ENCODE measurements at places on chromosomes 3 and 15.

- DNase-seq, result no peak
Observed at GRCh38 chr15:90664650-90665287, 52.4 kb upstream of the BLM start.

- DNase-seq, result no peak
Observed at GRCh38 chr15:59399465-59400102, 26.9 kb upstream of the MYO1E start.

DNA sequence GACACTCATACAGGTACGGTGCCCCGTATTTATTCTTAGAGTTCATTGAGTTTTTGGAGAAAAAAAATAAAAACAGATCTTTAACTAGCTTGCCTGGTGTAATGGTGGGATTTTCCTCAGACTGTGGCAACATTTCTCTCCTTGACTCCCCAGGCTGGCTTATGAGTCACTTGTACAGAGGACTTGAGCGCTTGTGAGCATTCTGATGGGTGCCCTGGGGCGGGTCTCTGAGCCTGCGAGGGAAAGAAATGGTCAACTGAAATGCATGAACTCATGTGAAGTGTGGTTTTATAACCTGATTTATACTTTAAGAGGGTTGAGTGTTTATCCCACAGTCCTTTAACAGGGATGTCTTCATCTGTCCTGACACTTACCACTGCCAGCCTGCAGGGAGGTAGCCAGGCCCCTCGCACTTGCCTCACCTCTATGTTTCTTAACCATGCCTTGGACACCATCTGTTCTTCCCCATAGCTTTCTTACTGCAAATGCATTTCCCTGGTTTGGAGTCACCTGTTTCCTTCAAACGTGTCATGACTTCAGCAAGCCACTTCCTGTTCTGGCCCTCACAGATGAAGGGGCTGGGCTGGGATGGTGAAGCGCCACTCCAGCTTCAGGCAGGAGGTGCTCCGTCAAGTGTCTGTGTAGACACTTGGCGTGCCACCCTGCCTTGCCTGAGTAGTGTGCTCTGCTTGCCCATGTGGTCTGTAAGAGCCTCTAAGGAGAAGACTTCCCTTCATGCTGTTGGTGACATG is 118.7 kb downstream of the PDE8A start:
- DNase-seq, result no peak

DNA sequence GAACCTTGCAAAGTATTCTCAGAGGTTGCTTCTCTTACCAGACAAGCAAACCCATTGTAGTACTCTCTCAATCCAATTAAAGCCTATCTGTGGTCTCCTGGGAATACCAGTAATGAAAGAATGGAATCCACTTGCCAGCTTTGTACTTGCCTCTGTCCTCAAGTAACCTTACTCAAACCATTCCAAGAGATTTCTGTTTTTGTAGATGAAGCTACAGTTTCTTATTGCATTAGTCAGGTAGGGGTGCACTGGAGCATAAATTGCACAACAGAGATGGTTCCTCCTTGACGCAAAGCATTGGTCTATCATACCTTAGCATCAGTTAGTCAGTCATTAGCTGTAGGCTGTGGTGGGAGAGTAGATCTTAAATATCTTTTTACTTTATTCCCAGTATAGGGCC is 52.9 kb downstream of the BTLA start:
- no peak for DNase-seq

DNA sequence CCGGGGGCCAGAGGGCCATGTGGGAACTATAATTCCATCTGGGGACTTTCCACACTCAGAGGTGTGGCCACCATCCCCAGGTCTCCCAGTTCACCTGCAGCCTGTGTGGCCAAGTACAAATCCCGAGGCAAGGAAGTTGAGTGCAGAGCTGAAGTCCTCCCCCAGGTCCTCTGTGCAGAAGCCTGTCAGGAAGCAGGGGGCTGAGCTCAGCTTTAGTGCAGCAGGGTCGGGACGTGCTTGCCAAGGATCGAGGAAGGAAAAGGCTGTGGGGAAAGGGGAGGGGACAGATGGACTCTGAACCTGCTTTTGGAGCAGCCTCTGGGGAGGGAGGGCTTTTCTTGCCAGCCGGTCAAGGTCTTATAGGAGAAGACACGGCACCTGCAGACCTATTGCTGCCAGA is 67.7 kb downstream of the CHRNA7 start:
- no peak for DNase-seq

DNA sequence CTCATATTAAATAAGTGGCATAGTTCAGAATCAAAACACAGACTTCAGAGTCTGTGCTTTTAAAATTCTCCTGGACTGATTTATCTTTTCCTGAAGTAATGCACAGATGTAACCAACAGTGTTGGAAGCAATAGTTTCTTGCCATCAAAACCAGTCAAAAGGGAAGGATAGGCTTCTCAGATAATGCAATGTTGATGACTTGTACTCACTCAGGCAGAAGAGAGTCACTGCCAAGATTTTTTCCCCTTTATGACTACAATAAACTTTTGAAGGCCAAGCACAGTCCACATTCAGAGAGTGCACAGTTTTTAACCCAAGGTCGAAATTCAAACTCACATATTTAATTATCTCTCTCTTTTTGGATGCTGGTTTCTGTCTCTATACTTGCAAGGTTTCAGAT is 305.0 kb upstream of the SGO1 start:
- DNase-seq, result no peak

DNA sequence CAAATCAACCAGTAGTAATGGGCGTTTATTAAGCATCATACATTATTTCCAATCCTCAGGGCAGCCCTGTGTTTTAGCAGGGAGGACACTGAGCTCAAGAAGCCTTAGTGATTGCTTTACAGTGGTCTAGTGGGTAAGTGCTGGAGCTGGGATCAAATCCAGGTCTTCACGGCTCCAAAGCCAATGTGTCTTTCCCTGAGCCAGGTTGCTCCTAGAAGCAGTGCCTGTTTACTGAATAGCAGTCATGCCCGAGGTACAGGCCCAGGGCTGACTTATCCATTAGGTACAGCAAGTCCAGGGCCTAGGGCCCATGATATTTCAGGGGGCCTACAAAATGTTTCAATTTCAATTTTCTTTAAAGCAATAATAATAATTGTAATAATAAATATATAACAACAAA is 9.6 kb upstream of the SMAD6 start:
- DNase-seq, result no peak

- no peak for DNase-seq
Observed at GRCh38 chr3:127665586-127665985, 7.2 kb upstream of the ABTB1 start.

- no peak for DNase-seq
Observed at GRCh38 chr3:143791386-143791785, 56.9 kb downstream of the SLC9A9 start.

GRCh38 chr15:93035092-93035915 is 53.7 kb downstream of the RGMA start:
- no peak for DNase-seq

DNA sequence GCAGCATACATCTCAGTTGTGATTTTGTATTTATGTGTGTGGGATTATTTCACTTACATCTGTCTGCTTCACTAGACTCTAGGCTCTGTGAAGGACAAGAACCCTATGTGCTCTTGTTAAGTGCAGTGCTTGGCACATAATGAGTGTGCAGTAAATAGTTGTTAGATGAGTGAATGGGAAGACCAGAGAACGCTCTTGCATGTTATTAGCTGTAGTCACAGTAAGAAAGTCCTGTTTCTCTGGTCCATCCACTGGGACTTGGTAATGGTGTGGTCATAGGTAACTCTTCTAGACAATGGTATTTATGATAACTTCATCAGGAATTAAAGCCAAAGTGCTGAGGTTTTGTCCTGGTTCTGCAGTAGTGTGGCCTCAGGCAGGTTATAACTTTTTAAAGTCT is 1.4 kb upstream of the AQP9 start:
- DNase-seq, result no peak

DNA sequence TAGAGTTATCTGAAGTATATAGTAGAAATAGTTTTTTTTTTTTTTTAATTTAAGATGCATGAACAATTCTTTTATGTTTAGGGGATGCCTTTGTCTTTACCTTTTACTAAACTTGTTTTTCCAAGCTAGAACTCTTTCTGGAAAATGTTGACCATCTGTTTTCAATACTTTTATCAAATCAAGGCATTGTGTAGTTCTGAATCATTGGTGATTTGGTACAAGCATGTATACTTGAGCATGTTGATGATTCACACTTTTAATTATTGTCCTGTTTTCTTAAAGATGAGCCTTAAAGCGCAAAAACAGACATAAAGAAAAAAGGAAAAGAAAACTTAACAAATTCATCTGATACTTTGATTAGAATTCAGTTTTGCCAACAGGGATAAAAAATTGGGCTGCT is 28.3 kb downstream of the PDCD6IP start:
- DNase-seq, result no peak

GRCh38 chr3:87320756-87321626 is 44.6 kb upstream of the POU1F1 start:
- DNase-seq, result no peak

GRCh38 chr15:92817339-92817886 is 82.7 kb upstream of the CHD2 start:
- no peak for DNase-seq

DNA sequence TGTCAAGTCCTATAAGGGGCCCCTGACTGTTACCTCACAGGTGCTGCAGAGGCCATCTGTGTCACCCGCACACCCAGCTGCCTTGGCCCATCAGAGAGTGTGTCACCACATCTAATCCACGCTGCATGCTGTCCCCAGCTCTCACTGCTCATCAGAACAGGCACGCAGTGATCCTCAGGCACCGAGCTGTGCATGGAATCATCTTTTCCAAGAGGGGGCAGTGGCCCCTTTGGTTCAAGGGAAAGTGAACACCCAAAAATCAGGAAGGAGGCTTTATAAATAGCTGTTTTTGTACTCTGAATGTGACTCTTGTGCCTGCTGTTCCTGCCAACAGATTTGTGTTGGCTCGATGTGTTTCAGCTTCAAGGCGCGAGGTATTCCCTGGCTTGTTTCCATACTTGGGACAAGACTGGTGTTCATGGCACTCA is 110.3 kb upstream of the ETV5 start:
- DNase-seq, result no peak

GRCh38 chr3:178551916-178552321 is 15.7 kb downstream of the KCNMB2 start:
- no peak for DNase-seq

DNA sequence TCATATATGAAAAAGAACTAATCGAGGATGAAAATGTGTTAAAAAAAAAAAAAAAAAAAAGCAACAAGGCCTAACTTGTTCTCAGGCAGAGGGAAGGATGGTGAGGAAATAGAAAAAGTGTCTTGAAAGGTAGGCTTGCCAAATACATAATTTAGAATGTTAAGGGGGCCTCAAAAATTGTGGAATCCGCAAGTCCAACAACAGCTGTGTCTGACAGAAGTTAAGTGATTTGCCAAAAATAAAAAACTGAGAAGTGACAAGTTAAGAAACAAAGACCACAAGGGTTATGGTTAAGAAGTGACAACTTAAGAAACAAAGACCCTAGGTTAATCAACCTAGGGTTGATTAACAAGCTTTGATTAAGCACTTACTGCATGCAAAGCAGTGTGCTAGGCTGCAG is 110.6 kb downstream of the P2RY1 start:
- no peak for DNase-seq

DNA sequence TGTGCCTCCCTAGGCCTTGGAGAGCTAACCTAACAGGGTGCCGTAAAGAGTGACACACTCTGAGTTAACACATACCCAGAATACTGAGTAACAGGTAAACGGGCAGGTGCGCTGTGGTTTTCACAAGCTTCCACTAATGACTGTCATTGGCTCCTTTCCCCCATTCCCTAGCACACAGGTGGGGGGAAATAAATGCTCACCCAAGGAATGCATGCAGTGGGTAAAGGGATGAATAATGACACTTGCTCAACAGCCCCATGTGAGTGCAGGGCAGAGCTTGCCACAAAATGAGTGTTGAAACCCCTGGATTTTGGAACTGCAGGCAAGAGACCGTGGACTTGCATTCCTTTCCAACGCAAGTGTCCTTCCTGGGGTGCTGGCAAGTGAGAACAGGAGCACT is 57.6 kb downstream of the ADAMTS17 start:
- no peak for DNase-seq

DNA sequence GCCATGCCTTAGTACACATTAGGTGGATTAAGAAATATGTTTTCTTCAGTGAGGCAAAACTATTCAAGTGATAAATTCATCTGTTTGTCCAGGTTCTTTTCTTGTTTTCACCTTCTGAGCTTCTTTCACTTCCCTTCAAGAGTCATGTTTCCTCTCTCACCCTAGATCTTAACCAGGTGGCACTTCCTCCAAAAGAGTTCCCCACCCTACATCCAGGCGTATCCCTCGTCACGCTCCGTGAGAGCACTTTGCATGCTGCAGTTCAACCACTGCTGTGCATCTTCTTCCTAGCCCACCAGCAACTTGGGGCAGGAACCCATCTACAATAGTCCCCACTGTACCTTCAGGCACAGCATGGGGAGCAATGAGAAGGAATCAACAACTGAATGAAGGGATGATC is 28.9 kb downstream of the OSBPL10 start:
- no peak for DNase-seq

GRCh38 chr3:28986922-28987321 is 293.9 kb upstream of the RBMS3 start:
- no peak for DNase-seq

GRCh38 chr3:64143409-64144130 is 81.7 kb downstream of the PRICKLE2 start:
- no peak for DNase-seq

DNA sequence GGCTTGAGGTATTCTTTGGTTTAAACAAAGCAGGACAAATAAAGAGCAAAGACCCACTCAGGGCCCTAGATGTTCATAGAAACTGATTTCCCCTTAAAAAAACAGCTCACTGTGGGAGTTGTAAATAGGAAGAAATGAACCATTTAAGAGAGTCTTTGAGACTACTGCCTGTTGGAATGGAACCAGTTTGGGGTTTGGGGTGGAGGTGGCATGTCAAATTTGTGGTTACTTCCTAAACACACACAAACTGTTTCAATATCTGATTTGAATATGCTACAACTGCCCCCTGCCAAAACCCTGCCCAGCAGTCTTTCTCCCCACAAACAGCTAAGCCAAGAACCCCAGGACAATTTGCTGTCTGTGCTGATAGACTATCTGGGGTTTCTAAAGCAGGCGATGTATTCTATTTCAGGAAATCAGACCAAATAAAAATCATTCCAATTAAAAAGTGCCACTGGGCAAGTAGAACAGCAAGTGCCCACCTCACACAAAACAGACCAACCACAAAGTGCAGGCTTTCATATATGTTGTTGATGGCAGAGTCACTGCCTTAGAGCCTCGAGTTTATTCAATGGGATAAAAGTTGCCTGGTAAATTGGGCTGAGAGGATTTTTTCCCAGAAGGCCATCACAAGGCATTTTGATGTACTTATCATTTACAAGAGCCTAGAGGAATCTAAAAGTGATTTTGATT is 293.9 kb upstream of the PROK2 start:
- no peak for DNase-seq

DNA sequence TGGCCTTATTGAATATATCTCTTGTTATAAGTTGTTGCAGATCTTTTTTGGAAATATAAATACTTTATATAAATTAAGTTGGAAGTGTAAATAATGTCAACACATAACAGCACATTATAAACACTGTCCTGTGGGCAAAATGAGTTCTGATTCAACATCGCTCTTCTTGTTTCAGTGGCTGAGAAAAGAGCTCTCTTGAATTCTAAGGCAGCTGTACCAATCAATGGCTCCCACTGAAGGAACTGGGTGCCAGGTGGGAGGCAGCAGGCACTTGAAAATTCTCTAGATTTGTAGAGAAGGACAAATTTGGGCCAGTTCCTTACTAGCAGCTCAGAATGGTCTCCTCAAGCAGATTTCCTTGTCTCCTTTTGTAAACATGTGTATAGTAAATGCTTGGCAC is 45.6 kb downstream of the CHST2 start:
- no peak for DNase-seq
